ENCODE measurements at places on chromosomes 3 and 15.

DNA sequence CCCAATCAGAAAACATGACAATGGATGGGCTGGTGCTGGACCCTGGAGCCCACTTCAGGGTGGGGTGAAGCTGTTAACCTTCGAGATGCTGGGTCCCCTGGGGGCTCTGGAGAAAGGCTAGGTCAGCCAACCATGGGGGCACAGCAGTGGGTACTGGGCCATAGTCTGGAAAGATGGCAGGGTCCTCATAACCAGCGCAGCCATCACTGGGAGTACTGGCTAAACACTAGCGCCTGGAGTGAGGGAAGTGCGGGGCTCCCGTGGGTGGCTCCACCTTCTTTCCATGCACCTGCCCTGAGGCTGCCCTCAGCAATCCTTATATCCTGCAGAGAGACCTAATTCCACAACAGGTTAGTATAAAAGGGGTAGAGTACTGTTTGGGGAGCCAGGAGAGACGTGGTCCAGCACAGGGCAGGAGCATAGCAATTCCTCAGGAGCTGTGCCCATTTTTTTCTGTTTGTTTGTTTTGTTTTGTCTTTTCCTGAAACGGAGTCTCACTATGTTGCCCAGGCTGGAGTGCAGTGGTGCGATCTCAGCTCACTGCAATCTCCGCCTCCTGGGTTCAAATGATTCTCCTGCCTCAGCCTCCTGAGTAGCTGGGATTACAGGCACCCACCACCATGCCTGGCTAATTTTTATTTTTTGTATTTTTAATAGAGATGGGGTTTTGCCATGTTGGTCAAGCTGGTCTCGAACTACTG is 122.6 kb upstream of the MEF2A start:
- no peak for DNase-seq

- DNase-seq: no peak
Observed at GRCh38 chr15:81524496-81524895, 150.5 kb upstream of the TMC3 start.

DNA sequence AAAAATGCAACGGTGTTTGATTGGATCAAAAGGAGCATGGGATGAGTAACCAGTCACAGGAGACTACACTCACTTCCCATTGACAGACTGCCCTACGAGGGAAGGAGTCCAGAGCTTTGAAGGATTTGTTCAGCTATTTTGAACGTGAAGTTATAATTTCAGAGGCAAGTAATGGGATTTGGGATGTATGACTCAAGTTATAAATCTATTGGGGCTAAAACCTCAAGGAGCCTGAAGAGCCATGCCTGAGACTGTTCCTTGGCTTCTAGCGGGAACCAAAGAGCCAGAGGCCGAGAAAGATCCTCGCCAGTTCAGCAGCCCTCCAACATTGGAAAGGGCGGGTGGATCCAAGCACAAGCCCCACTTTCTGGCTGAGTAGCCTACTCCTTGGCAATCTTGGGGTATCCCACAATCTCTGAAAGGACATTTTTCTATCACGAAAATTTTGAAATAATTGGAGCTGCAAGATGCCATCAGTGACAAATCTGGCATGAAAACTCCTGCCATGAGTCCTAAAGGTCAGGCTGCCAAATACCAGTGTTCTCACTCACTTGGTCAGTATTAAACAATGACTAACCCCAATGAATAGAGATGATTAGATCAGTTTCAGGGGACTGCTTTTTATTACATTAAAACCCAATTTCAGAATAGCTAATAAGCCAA is 48.6 kb upstream of the SLCO2A1 start:
- no peak for DNase-seq

GRCh38 chr3:151135541-151136337 is 50.3 kb downstream of the MED12L start:
- no peak for DNase-seq

DNA sequence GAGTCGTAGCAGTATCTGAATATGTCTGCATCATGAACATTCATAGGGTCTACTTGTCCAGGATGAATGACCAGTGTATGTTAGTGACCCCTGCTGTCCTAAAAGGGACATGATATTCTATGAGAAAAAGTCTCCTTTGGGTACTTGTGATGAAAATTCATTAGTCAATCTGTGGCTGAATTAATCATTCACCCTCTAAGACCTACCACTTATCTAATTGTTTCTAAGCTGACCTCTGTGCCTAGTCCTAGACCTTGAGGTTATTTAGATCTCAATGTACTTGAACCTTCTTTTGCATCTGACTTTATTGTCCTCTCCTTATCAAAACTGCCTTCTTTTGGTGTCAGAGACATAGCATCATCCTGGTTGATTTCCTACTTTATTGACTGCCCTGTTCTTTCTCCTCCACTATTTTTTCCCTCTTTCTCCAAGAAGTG is 799.3 kb downstream of the DIPK2A start:
- no peak for DNase-seq

Data from activated T-helper 1 cell treated with anti-CD3 and anti-CD28 coated beads, Interleukin-2, amount 50 U/mL, for 16 hours (primary cell).